ENCODE measurements at places on chromosomes 12 and 14. TPM values are rescaled to one million over a fixed set of nuclear protein-coding genes. Genes with fewer than 3 reads are reported as not detected.

Gene TOMM20L
- not detected for total RNA-seq

Gene NR4A1
- 2.2 TPM for total RNA-seq

Gene KLHL42
- 44.5 TPM for total RNA-seq

Gene BIN2
- total RNA-seq, result not detected

Gene METTL1
- total RNA-seq, result 5.2 TPM

Gene DBX2
- total RNA-seq, result not detected

Gene CLEC6A
- not detected for total RNA-seq

Gene CMTM5
- total RNA-seq, result not detected

Gene CSRP2
- 64.3 TPM for total RNA-seq

Gene TESPA1
- not detected for total RNA-seq

Gene ZFP36L1
- 44.5 TPM for total RNA-seq

Gene CLEC14A
- total RNA-seq, result 2.3 TPM
